ENCODE measurements at places on chromosomes 3 and 15.

GRCh38 chr3:133525435-133525834 is 48.1 kb upstream of the CDV3 start:
- DNase-seq = no peak

DNA sequence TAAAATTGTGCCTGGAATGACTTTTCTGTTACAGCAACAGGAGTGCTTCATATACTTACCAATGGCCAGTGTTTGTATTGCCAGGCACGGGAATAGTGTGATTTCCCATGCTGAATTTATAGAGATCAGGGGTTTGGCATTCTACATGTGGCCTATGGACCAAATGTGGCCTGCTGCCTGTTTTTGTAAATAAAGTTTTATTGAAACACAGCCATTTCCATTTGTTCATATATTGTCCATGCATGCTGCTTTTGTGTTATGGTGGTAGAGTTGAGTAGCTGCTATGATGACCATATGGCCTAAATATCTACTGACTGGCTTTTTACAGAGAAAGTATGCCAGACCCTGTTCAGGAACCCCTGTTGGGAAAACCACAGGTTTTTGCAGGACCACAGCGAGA is 55.6 kb downstream of the SLCO3A1 start:
- no peak for DNase-seq

DNA sequence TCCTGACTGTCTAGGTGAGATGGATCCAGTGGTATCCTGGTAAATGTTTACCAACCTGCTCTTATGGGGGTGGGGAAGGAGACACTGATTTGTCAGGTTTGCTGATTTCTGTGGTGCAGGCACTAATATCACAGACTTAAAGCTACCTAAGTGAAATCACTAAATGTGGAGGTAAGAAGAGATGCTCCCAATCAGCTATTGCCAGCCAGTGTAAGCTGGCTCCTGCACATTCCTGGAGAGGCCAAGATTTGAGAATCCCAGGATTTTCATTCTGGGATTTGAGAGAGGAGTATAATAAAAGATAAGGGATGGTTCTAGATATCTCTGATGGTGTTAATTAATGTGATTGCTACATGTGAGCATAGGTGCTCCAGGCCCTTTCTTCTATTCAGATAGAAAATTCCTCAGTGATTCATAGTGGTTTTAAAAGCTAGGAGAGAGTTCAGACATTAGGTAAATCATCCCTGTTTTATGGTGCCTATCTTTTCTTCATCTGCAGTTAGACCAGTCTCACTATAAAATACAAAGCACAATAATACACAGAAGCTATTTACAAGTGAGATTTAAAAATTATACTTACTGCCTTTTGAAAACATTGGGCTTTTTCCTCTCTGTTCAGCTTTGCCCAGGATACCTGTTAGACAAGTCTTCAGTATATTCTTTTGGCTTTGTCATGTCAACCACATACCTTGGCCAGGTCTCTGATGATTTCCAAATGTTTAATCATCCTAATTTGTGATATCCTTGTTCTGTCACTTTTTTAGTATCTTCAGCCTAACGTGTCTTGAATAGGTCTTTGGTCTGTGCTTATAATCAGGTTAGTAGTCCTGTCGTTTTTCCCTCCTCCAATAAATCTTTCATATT is 90.9 kb downstream of the MBNL1 start:
- DNase-seq = no peak

GRCh38 chr3:187518616-187519015 is 150.4 kb downstream of the RTP4 start:
- DNase-seq = no peak

DNA sequence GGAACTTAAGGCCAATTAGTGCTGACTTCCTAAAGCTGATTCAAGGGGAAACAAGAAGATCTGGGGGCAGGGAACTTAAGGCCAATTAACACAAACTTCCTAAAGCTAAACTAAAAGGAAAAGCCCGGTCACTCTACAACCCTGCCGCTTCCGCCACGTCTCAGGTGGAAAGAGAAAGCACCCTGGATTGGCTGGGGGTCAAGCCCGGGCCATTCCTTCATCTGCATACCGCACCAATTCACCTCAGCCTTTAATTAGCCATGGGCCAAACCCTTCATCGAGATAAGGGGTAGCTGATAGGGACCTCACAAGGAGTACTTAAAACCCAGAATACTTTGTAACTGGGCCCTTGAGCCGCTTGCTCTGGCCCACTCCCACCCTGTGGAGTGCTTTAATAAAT is 14.4 kb downstream of the TMPRSS7 start:
- DNase-seq = no peak

DNA sequence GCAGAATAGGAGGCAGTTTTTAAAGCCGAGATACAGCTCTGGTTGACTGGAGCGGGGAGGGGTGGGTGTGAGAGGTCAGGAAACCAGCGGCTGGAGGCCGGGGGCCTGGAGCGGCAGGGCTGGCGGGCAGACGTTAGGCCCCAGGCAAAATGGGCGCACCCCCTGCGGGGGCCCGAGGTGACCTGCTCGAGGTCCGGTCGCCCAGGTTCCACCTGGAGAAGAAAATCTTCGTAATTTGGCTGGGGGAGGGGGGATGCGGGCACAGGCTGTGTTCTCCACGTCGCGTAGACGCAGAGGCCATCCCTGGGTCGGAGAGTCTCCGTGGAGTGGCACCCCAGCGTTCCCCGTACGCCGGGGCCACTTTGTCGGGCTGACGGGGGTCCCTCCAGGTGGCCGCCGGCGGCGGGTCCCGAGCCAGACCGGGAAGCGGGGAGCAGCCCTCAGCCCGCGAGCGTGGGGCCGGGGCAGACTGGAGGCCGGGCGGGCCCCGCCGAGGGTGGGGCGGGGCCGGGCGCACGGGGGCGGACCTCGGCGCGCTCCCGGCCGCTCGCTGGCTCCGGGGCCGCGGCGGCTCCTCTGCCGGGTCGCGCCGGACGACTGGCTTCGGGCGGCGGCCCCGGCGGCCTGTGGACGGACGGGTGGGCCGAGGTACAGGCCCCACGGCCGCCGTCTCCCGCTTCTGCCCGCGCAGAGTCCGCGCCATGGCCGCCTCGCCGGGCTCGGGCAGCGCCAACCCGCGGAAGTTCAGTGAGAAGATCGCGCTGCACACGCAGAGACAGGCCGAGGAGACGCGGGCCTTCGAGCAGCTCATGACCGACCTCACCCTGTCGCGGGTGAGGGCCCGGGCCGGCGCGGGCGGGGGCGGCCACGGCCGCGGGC is at the start of gene CRTC3:
TSS of gene CRTC3 (plus strand) at position 553 of the 879 bp plus-strand sequence. CDS start at position 702, 149 bp downstream.
- no peak for DNase-seq

DNA sequence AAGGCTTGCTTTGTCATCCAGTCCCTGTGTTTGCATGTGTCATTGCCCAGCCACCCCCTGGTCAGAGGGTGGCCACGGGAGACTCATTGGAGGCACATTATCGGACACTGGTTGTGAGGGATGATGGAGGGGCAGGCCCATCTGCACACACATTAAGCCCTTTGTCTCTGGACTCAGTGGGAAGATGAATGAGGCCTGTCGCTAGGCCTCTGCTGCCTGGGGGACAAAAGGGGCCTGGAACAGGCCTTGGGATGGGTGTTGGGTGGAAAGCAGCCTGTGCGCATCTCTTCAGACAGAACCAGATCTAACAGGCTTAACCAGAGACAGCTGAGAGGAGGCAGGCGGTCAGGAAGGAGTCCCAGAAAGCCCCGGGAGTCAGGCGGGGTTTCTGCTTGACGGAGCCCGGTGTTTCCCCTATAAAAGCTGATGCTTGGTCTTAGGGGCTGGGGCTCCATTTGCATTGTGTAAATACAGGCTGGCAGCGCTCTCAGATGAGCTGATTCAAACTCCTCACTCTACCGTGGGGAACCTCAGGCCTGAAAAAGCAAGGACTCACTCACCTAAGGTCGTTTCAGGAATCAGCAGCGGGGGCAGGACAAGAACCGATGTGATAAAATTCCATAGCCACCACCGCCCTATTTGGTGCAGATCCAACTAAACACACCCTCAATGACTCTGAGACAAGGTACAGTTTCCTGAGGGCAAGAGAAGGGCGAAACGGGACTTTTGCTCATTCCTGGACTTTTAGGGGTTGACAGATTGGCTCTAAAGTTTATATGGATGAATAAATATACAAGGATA is 17.1 kb upstream of the SKIC8 start:
- DNase-seq = no peak

GRCh38 chr3:172707030-172707429 is 3.8 kb downstream of the NCEH1 start:
- DNase-seq = no peak
